Liver (tissue), 10 donors: ENCODE measurements at places on chromosomes 2 and 18. TPM values are rescaled to one million over a fixed set of nuclear protein-coding genes. Genes with fewer than 3 reads are reported as not detected.

DNA sequence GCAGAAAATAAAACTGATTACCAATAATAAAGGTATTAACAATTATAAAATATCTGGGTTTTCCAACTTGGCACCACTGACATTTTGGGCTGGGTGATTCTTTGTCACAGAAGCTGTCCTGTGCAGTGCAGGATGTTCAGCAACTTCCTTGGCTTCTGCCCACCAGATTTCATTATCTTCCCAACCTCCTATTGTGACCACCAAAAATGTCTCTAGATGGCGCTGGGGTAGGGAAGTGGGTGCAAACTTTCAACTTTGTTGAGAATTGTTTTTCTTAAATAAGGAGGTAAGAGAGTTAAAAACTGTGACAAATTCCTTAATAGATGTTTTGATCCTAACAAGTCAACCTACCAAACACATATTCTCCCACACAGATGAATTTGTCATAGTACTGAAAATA lies 90.1 kb downstream of the GAREM1 start:
- no peaks in the 10 kb centered on the region for H3K36me3 ChIP-seq
- no peaks in the 10 kb centered on the region for H3K27me3 ChIP-seq
- H3K4me3 ChIP-seq = no peak overlapping the region

DNA sequence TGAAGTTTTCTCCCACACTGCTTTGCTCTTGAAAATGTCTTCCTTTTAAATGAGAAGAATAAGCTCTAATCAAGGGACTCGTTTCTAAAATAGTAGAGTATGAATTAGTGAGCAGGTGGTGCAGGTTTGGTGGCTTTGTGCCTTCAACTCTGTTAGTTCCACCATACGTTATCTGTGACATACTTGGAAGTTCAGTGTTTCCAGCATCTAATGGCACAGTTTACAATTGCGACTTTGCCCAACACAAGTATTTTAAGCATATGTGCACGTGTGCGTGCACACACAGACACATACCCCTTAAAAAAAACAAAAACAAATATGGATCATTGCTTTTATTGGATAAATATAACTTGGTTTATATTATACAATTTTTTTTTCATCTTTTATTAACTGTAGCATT lies 111.8 kb downstream of the RAB3GAP1 start:
- H3K36me3 ChIP-seq = peaks cover 3% of the 10 kb centered on the region
- no peak overlapping the region for H3K27ac ChIP-seq
- H3K4me3 ChIP-seq = no peak overlapping the region

GRCh38 chr2:192500550-192501200 lies 305.9 kb upstream of the TMEFF2 start:
- DNase-seq = no peak
- no peaks in the 10 kb centered on the region for H3K36me3 ChIP-seq
- H3K27me3 ChIP-seq = no peaks in the 10 kb centered on the region
- no peak overlapping the region for H3K4me3 ChIP-seq
- H3K27ac ChIP-seq = no peak overlapping the region

GRCh38 chr2:19542796-19543662 lies 184.6 kb upstream of the OSR1 start:
- no peaks in the 10 kb centered on the region for H3K36me3 ChIP-seq

DNA sequence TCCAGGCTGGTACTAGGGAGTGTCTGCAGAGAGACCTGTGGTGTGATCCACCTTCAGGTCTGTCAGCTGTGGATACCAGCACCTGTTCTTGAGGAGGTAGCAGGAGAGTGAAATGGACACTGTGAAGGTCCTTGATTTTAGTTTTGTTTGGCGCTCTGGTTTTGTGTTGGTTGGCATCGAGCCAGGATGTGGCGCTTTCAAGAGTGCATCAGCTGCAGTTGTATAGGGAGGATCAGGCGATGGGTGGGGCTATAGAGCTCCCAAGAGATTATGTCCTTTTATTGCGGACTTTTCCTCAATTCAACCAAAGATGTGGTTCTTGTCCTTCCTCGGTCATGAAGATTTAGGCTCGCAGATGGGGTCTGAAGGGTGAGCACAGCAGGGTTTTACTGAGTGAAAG lies 37.5 kb downstream of the SLC39A10 start:
- no peak for DNase-seq
- no peak overlapping the region for H3K27ac ChIP-seq
- H3K4me1 ChIP-seq = no peaks in the 10 kb centered on the region
- no peaks in the 10 kb centered on the region for H3K27me3 ChIP-seq
- no peak overlapping the region for H3K4me3 ChIP-seq

DNA sequence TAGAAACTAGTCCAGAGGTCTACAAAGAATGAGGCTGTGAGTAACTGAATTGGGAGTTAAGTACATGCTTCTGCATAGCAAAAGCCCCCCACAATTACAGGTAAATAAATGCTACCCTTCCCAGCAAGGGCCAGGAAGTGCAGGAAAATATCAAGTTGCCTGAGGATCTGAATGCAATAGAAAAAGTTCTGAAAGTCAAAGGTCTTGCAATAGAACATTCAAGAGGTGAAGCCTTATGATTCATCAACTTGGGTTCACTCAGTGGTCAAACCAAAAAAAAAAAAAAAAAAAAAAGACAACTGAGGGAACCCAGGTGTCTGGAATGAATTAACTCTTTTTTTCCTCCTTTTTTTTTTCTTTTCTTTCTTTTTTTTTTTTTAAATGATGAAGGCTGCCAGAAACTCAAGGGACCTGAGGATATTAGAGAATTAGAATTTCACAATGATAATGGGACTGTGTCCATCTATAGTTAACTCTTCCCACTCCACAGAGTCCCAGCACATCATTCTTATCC lies 42.9 kb upstream of the RFX8 start:
- H3K4me3 ChIP-seq = no peak overlapping the region
- no peaks in the 10 kb centered on the region for H3K4me1 ChIP-seq
- H3K27me3 ChIP-seq = no peaks in the 10 kb centered on the region
- H3K36me3 ChIP-seq = no peaks in the 10 kb centered on the region
- H3K27ac ChIP-seq = peak overlapping the region; percentile 19

The NGEF gene
- total RNA-seq = 10.6 TPM
